ENCODE measurements at places on chromosomes 7 and 10.
A peak's percentile ranks its signal among the peaks of the same experiment; 100 is the strongest.

DNA sequence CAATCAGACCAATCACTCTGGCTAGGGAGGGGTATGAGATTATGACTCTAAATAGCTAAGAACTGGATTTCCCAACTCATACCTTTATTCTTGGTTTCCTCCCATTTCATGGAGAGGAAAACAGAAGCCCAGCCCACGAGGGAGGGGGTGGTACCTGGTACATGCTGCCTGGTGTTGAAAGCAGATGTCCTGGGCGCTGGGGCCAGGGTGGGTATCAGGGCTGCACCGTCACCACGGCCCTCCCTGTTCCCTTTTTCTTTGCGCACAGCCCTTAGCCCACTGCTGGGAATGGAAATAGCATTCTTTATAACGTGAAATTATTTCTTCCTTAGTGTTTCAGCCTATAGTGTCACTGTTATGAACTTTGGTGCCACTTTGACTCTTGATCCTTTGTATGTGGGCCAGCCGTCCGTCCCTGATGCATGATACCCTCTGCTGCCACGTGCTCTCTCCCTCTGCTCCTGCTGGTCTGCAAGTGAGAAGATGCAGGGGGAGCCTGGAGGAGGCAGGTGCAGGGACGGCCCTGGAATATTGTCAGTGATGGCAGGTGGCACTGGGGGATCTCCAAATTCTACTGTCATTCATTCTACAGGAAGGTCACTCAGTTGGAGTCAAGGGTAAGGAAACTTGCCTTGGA, 158.5 kb downstream of the CDH23 start:
- DNase-seq = no peak

GRCh38 chr7:2201128-2201527, 31.6 kb downstream of the MAD1L1 start:
- no peak for DNase-seq

GRCh38 chr10:23457632-23458417, 18.9 kb downstream of the OTUD1 start:
- DNase-seq = no peak

DNA sequence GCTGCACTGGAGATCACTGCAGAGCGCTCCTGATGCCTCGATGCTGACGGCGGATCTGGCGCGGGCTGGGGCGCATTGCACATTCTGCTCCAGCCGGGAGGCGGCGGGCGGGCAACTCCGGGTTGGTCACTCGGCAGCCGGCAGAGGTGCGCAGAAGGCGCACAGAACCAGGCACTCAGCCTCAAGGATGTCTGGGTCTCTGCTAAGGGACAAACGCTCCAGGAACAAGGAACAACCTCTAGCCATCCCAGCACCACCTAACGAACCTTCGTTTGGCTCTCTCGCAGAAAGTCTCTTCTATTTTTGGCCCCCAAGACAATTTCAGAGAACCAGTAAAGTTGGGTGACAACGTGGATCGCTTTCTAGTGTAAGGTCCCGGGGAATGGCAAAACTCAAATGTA, 254.6 kb downstream of the OTUD1 start:
- peak; percentile 16 for DNase-seq

DNA sequence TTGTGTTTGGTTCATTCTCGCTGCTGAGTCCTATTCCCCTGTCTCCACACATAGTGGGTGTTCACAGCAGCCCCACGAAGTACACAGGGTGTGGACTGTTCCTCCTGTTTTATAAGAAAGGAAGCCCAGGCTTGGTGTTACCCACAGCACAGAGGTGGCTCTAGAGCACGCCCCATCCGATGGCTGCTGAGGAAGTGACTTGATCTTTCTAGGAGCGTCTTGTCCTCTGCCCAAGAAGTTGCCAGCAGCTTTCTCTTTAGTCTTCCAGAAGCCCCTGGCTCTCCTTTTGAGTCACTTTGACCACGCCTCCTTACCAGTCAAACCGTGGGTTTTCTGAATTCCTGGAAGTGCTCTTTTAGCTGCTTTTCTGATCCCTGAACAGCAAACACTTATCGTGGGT, 94.0 kb downstream of the GRK5 start:
- DNase-seq = no peak

DNA sequence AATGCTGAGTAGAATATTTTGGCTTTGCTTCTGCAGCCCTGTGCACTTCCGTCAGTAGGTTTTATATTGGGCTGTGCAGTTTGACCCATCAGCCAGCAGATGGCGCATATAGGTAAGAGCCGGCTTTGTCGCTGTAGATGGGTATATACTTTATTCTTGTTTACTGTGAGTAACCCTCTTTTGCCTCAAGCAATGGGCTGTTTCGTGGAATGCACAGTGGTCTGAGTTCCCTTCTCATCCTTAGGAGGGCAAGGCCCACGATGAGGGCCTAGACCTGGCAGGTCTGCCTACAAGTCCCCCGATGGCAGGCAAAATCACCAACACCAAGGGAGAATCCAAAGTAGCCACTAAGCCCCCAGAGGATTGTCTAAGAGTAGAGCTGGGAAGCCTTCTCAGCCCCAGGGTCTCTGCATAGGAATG, 1002.9 kb upstream of the KCND2 start:
- DNase-seq = peak; percentile 57

DNA sequence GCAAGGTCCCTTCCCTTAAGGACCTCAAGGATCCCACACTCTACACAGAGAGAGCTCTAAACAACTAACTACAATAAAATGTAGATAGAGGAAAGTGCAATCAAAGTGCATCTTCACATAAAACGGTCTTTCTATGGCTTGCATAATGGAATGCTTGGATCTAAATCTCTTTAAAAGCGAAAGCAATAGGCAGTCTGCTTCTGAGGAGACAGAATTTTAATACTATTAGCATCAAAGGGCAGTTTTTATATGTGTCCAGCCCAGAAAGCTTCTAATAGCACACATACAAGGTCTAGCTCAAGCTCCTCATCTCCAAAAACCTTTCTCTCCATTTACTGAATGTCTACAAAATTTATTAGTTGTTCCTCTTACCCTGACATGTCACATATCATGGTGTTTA, 101.5 kb upstream of the C1GALT1 start:
- DNase-seq = no peak

DNA sequence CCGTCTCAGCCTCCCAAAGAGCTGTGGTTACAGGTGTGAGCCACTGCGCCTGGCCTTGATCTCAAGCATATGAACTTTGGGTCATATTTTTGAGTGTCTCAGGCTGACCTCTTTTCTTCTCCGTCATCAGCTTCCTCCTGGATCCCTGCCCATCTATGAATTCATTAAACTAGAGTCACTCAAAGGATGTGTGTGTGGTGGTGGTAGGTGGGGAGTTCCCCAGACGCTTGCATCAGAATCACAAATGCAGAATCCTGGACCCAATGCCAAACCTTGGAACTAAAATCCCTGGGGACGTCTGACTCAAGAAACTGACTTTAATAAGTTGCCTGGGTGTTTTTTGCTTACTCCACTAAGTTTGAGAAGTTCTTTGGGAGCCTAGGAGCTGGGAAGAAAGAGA, 6.7 kb upstream of the CREB5 start:
- no peak for DNase-seq

DNA sequence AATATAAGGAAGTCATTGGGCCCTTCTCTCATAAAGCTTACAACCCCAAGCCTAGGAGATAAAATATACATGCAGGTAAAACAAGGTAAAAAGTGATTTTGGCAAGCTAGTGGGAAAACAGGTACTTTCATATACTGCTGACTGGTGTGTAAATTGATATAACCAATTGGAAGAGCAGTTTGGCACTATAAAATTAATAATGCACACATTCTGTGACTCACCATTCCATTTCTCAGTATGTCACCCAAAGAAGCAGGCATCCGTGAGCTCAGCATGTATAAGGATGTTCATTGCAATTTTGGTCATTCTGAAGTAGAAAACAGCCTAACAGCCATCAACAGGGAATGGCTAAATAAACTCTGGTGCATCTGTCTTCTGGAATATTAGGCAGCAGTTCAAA, 2.9 kb downstream of the MACROH2A2 start:
- no peak for DNase-seq

DNA sequence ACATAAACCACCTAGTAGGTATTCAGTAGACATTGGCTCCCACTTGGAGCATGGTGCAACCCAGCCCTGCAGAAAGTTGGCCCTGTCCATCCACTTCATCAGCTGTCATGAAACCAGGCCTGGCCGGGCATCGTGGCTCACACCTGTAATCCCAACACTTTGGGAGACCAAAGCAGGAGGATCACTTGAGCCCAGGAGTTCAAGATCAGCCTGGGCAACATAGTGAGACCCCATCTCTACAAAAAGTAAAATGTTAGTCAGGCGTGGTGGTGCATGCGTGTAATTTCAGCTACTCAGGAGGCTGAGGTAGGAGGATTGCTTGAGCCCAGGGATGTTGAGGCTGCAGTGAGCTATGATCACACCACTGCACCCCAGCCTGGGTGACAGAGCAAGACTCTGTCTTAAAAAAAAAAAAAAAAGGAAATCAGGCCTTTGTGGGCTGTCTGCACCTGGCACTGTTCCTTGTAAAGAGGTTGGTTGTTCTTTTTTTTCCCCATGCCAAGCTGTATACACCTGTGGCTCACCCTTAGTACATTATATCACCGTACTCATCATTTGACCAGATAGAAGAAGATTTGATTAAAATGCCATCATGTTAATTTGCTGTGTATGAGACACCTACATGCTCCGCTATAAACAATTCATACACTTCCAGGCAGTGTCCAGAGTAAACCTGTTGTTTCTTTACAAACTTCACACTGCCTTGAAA, 45.4 kb upstream of the GRID1 start:
- no peak for DNase-seq

GRCh38 chr7:85322252-85322651, 135.4 kb upstream of the SEMA3D start:
- no peak for DNase-seq

DNA sequence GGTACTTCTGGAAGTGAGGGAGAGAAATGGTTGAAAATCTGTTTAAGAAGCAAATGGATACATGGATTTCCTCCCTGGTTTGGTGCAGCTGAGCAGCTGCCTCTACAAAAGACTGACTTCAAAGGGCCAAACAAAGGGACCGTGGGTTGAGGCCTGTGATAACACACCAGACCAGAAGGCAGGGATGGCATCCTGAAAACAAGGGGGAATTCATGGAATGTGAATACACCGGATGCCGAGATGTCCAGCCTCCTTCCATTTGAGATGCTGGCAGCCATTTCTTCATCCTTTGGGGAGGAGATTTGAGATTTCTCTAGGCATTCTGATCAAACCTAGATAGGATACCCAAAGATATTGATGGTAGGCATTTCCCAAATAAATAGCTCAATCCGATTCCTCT, 36.9 kb downstream of the TAF3 start:
- DNase-seq = no peak

- DNase-seq = no peak
Measured at GRCh38 chr7:47407821-47408674, 173.9 kb downstream of the TNS3 start.

GRCh38 chr10:35636956-35637355, 5.1 kb downstream of the FZD8 start:
- DNase-seq = no peak

DNA sequence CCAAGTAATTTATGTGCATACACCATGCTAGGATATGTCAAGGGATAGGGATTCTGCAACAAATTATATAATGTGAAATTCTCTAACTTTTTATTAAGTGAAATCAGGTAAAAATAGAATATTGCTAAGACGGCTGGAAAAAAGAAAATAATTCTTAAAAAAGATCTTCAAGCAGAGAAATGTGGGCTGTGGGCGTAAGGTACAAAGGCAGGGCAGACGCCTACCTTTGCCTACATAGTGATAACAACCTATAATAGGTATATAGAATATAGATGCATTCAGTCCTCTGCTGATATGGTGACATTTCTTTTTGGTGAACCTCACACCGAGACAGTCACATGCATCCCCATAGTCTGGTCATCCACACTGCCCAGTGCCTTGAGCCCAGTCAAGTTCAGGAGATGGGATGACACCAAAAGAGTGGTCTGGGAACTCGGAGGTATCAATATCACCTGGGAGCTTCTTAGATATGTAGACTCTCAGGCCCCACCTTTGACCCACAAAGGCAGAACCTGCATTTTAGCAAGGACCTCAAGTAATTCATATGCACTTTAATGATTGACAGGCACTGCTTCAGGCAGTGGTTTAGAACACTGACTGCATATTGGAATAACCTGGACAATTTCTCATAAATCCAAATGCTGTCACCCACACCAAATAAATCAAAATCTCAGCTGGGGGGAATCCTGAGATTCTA, 57.5 kb upstream of the ARL4A start:
- DNase-seq = no peak

DNA sequence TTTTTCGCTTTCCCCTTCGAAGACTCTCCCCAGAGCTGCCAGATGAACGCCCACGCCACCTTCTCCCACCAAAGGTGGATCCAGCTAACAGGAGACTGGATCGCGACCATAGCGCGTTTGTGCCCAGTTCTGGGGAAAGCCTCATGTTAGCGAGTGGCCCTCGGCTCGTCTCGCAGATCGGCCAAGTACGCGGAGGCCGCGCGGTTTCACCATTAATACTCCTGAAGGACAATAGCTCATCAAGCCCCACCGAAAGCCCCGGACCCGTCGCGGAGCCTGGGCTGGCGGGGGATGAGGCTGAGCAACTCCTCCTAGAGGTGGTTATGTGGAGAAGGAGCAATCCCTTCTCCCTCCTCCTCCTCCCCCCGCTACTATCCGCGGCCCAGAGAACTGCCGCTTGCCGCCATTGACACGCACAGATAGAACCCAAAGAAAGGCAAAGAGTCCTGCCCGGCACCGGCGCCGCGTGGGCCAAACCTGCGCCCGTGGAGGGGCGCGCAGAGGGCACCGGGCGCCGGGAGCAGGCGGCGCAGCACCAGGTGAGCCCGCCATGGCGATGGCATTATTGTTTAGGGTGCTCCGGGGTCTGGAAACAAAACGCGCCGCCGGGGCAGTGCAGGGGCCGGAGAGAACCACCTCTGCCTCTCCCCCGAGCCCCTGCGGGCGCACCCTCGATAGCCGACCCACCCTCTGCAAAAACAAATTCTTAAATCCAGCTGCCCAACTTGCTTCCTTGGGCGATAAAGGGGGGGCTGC, at the start of gene MACROH2A2:
MACROH2A2 (plus strand) TSS at position 385 of the 756 bp plus-strand sequence. CDS start 22,813 bp downstream, outside the sequence.
- peak; percentile 68 for DNase-seq

- DNase-seq = no peak
Measured at GRCh38 chr7:13276977-13277376, 589.5 kb downstream of the ARL4A start.

- no peak for DNase-seq
Measured at GRCh38 chr7:140159497-140159896, 17.3 kb downstream of the KDM7A start.

DNA sequence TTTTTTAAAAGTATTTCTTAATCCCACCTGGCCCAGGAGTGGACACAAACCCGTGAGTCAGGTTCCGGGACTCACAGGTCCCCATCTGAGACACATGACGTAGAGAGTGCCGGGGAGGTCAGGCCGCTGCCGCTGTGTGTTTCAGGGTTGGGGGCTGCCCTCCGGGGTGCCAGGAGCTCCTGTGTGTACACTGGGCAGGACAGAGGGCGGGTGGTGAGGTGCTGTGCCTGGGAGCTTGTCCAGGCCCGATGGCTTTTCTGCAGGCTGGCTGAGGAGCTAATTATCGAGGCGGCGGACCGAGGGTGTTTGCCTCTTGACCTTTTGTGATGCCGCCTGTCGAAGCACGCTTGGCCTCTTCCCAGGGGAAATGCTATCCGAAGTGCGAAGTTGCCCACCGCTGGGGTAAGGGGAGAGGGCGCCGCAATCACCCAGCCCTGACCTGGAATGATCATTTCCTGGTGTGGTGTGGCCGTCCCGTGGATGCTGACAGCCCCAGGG, 42.1 kb downstream of the FOXL3 start:
- DNase-seq = no peak

GRCh38 chr10:14327527-14327926, 3.2 kb downstream of the FRMD4A start:
- DNase-seq = no peak

- DNase-seq = no peak
Measured at GRCh38 chr10:79383974-79384606, 36.8 kb downstream of the PPIF start.

All from NCI-H748 treated with DMSO at 0.1 percent for 48 hours (cell line).